ENCODE measurements at places on chromosomes 12 and 14.

DNA sequence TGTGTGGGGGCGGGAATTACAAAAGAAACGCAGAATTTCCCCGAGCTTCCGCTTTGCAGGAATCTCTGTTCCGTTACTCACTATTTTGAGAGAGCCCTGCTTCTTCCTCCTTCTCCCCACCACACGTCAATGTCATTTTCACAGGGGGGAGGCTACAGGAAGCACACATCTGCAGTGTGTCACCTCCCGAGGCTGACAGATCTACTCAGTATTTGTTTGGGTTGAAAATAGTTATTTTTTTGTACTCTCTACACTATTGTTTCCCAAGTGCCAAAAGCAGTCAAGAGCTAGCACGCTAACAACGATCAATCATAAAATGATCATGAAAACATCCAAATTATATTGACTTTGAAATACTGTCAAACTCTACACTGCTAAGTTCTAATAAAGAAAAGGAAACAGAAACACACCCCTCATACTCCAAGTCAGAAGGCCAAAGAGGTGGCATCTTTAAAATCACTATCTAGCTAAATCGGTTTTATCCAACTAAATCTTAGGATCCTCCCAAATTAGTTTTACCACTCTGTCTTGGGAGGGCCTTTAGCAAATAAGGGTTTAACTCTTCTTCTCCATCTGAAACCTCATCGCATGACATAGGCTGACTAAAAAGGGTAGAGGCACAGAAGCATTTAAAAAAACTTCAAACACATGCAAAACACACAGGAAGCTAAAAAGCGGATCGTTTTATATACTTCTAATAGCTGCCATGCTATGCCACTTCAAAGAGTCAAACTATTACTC, 51.8 kb downstream of the FOXN3 start:
- DNase-seq, result peak; percentile 51

DNA sequence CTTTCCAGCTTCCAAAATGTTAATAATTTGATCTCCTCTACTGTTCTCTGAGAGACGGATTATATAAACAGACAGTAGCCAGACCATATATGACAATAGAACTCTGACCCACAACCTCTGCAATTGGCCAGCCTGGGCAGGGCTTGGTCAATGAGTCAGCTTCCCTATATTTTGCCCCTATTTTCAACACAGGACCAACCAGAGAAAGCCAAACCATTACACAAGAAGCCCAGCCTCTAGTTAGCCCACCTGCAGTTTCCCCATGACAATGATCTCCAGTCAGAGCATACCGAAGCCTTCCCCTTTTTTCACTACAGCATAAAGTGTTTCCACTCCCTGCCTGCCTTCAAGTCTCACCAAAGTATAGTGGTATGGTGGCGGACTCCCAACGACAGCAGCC, 7.6 kb upstream of the EXD2 start:
- DNase-seq, result no peak

- no peak for DNase-seq
Observed at GRCh38 chr12:3288690-3289089, 202.3 kb upstream of the PRMT8 start.

DNA sequence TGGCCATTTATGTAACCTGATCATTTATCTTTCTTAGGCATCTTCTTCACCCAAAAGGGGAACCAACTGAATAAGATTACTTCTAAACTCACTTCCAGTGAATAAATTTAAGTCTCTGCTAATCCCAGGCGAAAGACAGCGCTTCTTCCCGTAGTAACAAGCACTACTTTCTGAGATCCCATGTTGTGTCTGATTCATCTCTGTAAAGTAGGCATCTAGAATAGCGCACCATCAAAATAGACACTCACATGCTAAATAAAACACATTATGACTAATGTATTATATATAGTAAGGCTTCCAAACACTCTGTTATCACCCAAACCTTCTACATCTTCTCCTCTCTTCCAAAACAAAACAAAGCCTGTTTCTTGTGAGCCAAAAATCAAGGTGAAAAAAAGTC, 15.1 kb downstream of the GTF2A1 start:
- DNase-seq, result no peak

- no peak for DNase-seq
Observed at GRCh38 chr12:40342010-40342409, 117.2 kb downstream of the LRRK2 start.

DNA sequence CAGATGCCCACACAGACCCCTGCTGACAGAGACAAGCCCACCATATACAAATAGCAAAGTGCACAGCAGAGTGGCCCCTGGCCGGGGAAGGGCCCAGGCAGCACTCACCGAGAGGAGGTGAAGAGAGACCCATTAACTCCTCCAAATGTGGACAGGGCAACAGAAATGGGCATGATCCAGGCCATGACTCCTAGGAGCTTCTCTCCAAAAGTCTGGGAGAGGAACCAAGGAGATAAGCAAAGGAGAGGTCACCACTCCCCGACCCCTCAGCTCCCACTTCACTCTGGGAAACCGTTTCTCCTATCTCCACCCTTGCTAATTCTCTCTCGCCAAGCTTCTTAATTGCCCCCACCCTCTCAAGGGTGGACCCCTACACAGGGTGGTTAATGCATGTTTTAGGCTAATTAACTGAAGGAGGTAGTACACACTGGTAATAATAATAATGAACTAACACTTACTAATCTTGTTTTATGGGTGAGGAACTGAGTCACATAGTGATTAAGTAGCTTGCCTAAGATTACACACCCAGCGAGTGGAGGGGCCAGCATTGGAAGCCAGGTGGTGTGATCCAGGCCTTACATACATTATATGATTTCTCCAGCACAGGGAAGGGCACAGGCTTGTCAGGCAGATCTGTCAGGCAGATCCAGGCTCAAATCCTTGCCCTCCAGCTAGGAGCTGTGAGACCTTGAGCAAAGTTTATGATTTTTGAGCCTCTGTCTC, 18.9 kb upstream of the CEBPE start:
- no peak for DNase-seq

GRCh38 chr14:22836301-22837113, at the start of gene MMP14:
Gene MMP14, plus strand, starts transcription at chr14:22836585. Its CDS starts 233 bp downstream, at chr14:22836818.
- DNase-seq, result no peak

DNA sequence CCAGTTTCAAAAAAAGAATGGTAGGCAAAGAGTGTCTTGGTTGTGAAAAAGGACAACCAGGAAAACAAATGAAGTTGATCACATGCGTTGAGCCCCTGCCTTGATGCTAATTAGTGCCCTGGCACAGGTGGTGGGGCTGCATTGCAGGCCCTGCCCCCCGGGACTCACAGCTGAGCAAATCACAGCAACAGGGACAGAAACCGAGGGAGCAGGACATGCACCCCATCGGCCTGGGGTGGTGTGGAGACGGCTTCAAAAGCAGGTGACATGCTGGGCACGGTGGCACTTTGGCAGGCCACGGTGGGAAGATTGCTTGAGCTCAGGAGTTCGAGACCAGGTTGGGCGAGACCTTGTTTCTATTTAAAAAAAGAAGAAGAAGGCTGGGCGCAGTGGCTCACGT, 1.1 kb upstream of the PAPLN start:
- no peak for DNase-seq

DNA sequence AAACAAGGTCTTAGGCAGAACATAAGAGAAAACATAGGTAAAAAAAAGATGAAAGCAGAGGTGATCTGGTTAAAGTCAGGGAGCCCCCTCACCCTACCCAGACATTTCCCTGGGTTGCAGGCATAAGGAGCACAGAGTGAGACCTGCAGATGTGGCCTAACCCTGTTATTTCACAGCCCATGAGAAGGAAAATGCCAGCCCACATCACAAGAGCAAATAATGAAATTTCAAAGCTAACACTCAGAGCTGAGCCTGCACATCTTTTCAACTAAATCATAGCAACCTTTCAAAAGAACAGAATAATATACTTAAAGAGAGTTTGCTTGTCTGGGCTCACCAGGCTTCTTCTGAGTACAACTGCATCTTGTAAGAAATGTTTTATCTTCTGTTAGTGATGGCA, 295.4 kb downstream of the RPAP3 start:
- DNase-seq, result no peak

DNA sequence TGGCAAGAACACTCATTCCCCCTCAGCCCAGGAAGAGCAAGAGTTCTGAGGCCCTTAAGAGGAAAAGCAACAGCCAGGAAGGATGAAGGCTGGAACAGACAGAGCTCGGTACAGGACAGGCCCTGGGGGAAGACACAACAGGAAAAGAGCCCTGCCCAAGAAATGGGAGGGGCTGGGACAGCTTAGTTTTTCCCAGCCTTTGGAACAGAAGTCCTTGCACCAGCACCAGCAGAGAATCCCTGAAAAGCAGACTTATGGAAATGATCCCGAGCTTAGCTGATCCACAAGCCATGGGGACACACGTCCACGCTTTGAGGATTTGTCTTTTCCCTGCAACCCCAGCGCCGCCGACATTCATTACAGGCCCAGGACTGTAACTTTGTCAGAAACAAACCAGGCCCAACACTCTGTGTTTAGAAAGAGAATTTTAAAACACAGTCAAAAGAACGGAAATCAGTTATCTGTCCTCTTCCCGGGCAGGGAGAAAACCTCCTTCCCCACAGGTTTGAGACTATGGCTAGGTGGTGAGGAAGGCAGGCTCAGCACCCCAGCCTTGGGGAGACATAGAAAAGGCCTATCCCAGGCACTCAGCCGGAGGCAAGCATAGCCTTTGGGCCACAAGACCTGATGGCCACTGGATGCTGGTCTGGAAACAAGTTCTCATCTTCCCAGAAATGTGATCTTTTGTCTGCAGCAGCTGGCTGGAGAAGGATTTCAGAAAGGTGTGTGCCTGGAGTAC, 4.0 kb upstream of the AVIL start:
- no peak for DNase-seq

DNA sequence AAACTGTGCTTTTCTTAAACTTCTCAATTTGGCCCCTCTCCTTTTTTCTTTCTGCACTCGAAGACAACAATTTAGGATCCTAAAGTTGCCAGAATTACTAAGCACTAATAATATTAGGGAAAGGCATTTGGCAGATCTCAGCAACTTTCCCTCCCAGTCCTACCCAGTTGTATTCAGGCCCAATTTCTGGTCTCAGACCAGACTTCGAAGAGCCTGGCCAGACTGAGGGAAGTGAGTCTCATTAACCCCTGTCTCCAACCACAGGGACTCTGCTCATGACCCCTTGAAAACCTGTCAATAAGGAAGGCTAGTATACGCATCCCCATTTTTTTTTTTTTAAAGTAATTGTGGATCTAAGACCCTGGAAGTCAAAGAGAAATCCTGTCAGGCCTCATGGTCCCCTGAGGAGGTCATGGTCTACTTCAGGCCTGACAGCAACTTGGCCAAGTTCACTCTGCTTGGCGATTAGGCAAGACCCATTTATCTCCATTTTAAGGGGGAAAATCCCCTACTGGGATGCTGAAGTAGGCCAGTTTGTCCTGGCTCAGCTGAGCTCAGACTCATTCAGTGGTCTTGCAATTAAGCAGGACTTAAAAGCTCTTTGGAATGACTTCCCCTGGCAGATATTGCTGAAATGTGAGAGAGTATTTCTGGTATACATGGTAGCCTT, 521.0 kb downstream of the FUT8 start:
- DNase-seq, result no peak

DNA sequence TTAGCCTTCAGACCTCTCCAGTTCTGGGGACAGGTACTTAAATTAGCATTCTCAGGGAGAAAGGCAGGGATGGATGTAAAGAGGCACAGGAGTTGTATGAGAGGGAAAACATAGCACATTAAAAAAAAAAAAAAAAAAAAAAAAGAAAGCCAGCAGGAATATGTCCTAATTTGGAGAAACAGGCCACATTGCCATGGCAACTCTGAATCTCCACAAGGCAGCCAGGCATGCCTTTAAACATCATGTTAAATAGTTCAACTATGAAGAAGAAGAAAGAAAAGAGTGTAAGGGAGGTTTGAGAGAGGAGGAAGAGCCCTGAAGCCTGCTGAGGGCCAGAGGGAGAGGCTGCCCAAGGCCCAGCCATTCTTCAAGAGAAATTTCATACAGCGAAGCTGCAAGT, 145.8 kb downstream of the GRIN2B start:
- no peak for DNase-seq

GRCh38 chr12:95418142-95418541, 55.8 kb upstream of the METAP2 start:
- no peak for DNase-seq

GRCh38 chr12:56256326-56256960, 1.7 kb downstream of the ANKRD52 start:
- no peak for DNase-seq

DNA sequence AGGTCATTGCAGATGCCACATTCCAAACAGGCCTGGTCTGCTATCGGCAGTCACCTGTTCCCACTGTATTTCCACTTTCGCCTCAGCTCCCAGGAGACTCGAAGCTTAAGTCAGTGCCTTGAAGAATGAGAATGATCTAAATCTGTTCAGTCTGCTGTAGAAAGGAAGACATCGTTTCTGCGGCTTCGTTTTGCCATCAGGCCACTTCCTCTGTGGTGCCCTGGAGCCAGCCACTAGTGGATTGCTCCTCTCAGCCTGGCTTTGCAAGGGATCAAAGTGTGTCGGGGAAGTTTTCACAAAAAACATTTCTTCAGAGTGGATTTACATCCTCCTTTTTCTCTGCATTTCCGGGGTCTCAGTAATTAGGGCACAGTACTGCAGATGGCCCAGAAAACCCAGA, 66.7 kb downstream of the AACS start:
- DNase-seq, result no peak

Data from AML-193 (cell line).